ENCODE measurements at places on chromosomes 16 and 17. TPM values are rescaled to one million over a fixed set of nuclear protein-coding genes. Genes with fewer than 3 reads are reported as not detected.

GRCh38 chr17:65823713-65824112 is 262.3 kb upstream of the AXIN2 start:
- no peak for DNase-seq

The VAT1L gene
- polyA plus RNA-seq = 4.0 TPM

DNA sequence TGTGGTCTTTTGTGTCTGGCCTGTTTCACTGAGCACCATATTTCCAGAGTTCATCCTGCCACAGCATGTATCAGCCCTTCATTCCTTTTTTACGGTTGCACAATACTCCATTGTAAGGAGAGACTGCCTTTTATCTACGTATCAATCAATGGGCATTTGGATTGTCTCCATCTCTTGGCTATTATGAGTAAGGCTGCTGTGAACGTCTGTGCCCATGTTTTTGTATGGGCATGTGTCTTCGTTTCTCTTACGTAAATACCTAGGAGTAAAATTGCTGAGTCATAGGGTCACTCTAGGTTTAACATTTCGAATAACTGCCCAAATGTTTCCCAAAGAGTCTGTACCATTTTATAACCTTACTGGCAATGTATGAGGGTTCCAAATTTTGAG is 202.8 kb upstream of the FOXF1 start:
- DNase-seq = no peak

GRCh38 chr16:24170407-24170806 is 85.7 kb upstream of the CACNG3 start:
- no peak for DNase-seq

- no peak for DNase-seq
Measured at GRCh38 chr16:68668266-68668665, 23.2 kb downstream of the CDH3 start.

- DNase-seq = no peak
Measured at GRCh38 chr17:66783656-66784381, 51.1 kb upstream of the CACNG5 start.
